T-helper 17 cell (primary cell): ENCODE measurements at places on chromosomes 3 and 15. TPM values are rescaled to one million over a fixed set of nuclear protein-coding genes. Genes with fewer than 3 reads are reported as not detected.

GUCA1C gene
- total RNA-seq, result not detected

DNA sequence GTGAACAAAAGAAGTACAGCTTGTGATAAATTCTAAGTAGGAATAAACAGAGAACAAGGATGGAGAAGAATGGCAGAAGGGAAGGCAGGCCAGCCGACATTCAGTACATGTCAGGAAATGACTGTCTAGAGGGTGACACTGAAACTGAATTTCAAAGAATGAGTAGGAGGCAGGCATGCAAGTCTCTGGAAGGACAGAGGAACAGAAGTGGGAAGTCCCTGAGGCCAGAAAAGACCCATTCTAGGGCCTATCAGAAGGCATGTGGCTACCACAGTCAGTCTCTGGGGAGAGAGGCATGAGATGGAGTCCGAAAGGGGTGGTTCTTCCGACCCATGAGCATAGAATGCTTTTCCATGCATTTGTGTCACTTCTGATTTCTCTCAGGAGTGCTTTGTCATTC lies 243.5 kb upstream of the UBE2E2 start:
- no peak overlapping the region for H3K27ac ChIP-seq
- H3K4me3 ChIP-seq, result no peak overlapping the region
- no peak for DNase-seq
- H3K4me1 ChIP-seq, result peaks cover 4% of the 10 kb centered on the region
- H3K27me3 ChIP-seq, result no peaks in the 10 kb centered on the region

GRCh38 chr15:34725556-34725955 lies 29.2 kb downstream of the GJD2 start:
- H3K36me3 ChIP-seq, result no peaks in the 10 kb centered on the region
- no peak overlapping the region for H3K27ac ChIP-seq
- peaks cover 53% of the 10 kb centered on the region for H3K27me3 ChIP-seq
- H3K4me1 ChIP-seq, result peaks cover 6% of the 10 kb centered on the region
- H3K4me3 ChIP-seq, result no peak overlapping the region
- DNase-seq, result no peak

- H3K4me3 ChIP-seq, result no peak overlapping the region
- H3K36me3 ChIP-seq, result peaks cover 3% of the 10 kb centered on the region
- H3K27me3 ChIP-seq, result peaks cover 18% of the 10 kb centered on the region
- no peak overlapping the region for H3K27ac ChIP-seq
- H3K4me1 ChIP-seq, result peaks cover 5% of the 10 kb centered on the region
- DNase-seq, result no peak
Measured at GRCh38 chr15:78417754-78418630, 20.0 kb upstream of the IREB2 start.

DNA sequence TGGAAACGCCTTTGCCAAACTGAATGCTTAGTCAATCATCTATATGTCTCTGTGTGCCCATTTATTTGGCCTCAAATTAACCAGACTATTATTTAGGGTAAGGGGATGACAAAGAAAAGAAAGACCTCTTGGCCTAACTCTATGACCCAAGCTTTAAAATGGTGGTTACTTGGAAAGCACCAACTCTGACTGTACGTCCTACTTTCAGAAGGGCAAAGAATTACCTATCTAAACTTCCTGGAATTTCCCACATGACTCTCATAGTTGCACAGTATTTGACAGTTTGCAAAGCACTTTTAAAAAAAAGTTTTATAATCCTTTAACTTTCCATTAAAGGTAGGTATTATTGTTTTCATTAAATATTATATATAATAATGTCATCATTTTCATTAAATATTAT lies 6.3 kb upstream of the MTHFS start:
- no peaks in the 10 kb centered on the region for H3K27me3 ChIP-seq
- no peak for DNase-seq
- H3K27ac ChIP-seq, result no peak overlapping the region
- no peak overlapping the region for H3K4me3 ChIP-seq
- peaks cover 7% of the 10 kb centered on the region for H3K36me3 ChIP-seq
- H3K4me1 ChIP-seq, result peaks cover 7% of the 10 kb centered on the region

- no peak overlapping the region for H3K27ac ChIP-seq
- H3K4me1 ChIP-seq, result peaks cover 3% of the 10 kb centered on the region
- H3K4me3 ChIP-seq, result no peak overlapping the region
- DNase-seq, result no peak
Measured at GRCh38 chr3:196463804-196464203, 31.6 kb upstream of the UBXN7 start.

- H3K4me3 ChIP-seq, result no peak overlapping the region
- H3K27ac ChIP-seq, result no peak overlapping the region
- no peaks in the 10 kb centered on the region for H3K36me3 ChIP-seq
- H3K4me1 ChIP-seq, result peaks cover 4% of the 10 kb centered on the region
- no peak for DNase-seq
Measured at GRCh38 chr3:107258300-107258699, 118.9 kb upstream of the CCDC54 start.

DNA sequence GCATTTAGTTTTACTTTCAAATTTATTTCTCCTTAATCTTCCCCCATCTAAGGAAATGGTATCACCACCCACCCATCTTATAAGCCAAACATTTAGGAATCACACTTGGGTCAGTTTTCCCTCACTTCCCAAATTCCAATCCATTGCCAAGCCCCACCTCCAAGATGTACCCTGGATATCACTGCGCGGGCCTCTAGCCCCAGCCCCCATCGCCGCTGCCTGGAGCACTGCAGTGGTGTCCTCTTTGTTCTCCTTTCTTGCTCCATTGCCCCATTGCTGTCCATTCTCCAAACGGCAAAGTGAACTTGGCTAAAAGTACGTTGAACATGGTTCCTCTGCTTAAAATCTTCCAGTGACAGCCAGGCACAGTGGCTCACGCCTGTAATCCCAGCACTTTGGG lies 267.8 kb downstream of the SHOX2 start:
- H3K27me3 ChIP-seq, result no peaks in the 10 kb centered on the region
- no peak overlapping the region for H3K4me3 ChIP-seq
- H3K36me3 ChIP-seq, result no peaks in the 10 kb centered on the region
- no peak for DNase-seq
- no peaks in the 10 kb centered on the region for H3K4me1 ChIP-seq

DNA sequence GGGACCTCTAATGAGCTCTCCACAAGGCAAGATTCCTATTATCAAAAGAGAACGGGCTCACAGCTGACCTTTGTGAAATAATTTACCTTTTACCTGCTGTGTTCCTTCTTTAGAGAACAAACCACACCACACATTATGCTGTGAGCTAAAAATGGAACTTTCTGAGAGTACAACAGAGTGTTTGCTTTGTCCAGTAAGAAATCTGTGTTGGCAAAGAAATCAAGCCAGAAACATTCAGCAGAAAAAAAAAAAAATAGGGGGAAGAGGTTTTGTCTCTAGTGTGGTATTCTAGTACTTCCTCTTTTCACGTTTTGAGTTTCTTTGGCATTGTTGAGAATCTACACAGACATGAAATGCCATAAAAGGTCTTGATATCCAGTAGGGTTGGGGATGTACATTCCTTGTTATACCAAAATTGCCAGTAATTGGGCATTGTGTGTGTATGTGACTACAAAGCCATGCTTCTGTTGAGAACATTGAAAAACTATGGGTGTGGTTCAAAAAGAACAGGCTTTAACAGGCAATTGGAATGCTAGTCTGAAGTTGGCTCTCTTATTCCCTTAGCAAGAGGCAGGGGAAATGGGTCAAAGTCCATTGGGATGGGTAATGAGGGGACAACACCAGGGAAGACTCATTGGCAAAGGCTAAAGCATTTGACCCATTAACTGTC lies 273.5 kb downstream of the NEK10 start:
- H3K4me1 ChIP-seq, result no peaks in the 10 kb centered on the region
- H3K27me3 ChIP-seq, result no peaks in the 10 kb centered on the region
- no peaks in the 10 kb centered on the region for H3K36me3 ChIP-seq
- no peak for DNase-seq
- H3K4me3 ChIP-seq, result no peak overlapping the region

- H3K36me3 ChIP-seq, result peaks cover 10% of the 10 kb centered on the region
- peaks cover 12% of the 10 kb centered on the region for H3K4me1 ChIP-seq
- no peak overlapping the region for H3K4me3 ChIP-seq
- no peak for DNase-seq
- no peaks in the 10 kb centered on the region for H3K27me3 ChIP-seq
- H3K27ac ChIP-seq, result no peak overlapping the region
Measured at GRCh38 chr3:188863999-188864406, 307.8 kb upstream of the TPRG1 start.

DNA sequence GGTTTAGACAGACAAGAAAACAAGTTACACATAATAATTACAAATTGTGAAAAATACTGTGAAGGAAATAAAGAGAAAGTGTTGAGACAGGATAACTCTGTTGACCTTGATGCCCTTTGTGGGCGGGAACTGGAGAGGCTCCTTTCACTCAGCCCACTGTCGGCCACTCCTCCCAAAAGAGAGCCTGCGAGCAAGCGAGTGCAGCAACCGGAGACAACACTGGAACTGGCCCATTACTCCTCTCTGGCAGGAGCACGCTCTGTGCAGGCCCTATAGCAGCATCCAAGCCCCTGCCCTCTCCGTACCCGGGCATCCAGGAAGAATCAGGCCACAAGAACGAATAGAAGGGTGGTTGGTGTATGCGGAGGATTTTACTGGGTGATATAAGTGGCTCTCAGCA lies 16.2 kb upstream of the DUT start:
- H3K27ac ChIP-seq, result no peak overlapping the region
- no peak for DNase-seq
- no peaks in the 10 kb centered on the region for H3K36me3 ChIP-seq
- peaks cover 15% of the 10 kb centered on the region for H3K27me3 ChIP-seq
- H3K4me3 ChIP-seq, result no peak overlapping the region

DNA sequence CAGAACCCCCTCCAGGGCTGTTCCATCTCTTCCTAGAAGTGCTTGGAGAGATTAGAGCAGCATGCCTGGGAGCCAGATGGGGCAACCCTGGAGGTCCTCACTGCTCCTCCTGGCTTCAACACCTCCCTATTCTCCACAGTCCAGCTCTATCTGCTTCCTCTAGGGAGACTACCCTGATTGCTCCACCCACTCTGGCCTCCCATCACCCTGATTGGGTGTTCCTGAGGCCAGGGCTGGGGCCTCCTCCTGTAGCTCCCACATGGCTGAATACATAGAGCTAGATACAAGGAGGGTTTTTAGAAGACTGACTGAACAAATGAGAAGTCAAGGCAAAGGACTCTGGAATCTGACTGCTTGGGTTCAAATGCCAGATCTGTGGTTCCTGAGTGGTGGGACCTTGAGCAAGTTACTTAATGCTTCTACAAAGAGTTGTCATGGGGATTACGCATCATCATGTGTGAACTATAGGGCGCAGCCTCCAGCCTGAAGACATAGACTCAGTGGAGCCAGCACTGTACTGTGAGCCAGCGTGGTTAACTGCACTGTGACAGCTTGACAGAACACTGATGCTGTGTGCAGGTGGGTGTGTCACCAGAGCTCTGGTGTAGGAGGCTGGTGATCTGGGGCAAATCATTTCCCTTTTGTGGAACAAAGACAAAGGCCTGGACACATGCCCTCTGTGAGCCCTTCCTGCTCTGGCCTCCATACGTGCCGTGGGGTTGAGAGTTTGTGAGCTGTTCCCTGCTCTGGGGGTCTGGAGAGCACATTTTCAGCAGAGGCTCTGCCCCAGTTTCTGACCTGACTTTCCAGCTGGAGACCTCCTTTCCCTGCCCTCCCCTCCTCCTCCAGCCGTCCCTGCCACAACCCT lies 74.8 kb downstream of the SCN5A start:
- no peak overlapping the region for H3K4me3 ChIP-seq
- no peaks in the 10 kb centered on the region for H3K36me3 ChIP-seq
- no peak for DNase-seq
- no peak overlapping the region for H3K27ac ChIP-seq
- peaks cover 14% of the 10 kb centered on the region for H3K27me3 ChIP-seq

- peak; percentile 27 for DNase-seq
- H3K4me1 ChIP-seq, result peaks cover 47% of the 10 kb centered on the region
- H3K27ac ChIP-seq, result peak overlapping the region; percentile 70
Measured at GRCh38 chr3:15310491-15311370, 21.7 kb downstream of the SH3BP5 start.

- peaks cover 3% of the 10 kb centered on the region for H3K36me3 ChIP-seq
- H3K4me1 ChIP-seq, result no peaks in the 10 kb centered on the region
- H3K27me3 ChIP-seq, result peaks cover 14% of the 10 kb centered on the region
- no peak overlapping the region for H3K4me3 ChIP-seq
- no peak for DNase-seq
Measured at GRCh38 chr3:151931171-151931570, 57.7 kb downstream of the SUCNR1 start.

- no peak overlapping the region for H3K27ac ChIP-seq
- peaks cover 2% of the 10 kb centered on the region for H3K36me3 ChIP-seq
- no peak for DNase-seq
Measured at GRCh38 chr15:74265046-74265639, 29.0 kb downstream of the CCDC33 start.

DNA sequence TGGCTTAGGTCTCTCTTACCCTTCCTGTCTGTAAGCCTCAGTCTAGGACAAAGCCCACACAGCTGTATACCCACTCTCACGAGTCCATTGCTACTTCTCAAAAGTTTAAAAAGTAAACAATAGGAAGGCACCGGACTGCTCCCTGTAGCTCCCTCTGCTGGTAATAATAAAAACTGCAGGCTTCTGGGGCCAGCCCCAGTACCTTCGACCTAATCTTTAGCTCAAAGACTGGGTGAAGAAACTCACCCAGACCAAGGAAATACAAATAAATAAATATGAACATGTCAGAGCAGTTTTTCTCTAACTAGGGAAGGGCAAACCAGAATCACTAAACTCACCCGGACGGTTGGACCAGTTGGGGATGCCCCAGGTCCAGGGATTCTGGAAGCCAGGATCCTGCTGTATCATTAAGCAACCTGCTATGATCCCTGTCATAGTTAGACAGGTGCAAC lies 5.0 kb downstream of the FAM219B start:
- H3K27me3 ChIP-seq, result no peaks in the 10 kb centered on the region
- H3K36me3 ChIP-seq, result no peaks in the 10 kb centered on the region
- H3K27ac ChIP-seq, result peak overlapping the region; percentile 63
- DNase-seq, result no peak
- H3K4me1 ChIP-seq, result peaks cover 28% of the 10 kb centered on the region
- no peak overlapping the region for H3K4me3 ChIP-seq

CPB1 gene
- total RNA-seq, result not detected

- no peak for DNase-seq
- H3K4me3 ChIP-seq, result no peak overlapping the region
- H3K4me1 ChIP-seq, result no peaks in the 10 kb centered on the region
- no peaks in the 10 kb centered on the region for H3K27me3 ChIP-seq
- no peaks in the 10 kb centered on the region for H3K36me3 ChIP-seq
- H3K27ac ChIP-seq, result no peak overlapping the region
Measured at GRCh38 chr3:54547846-54548245, 380.0 kb downstream of the LRTM1 start.

DNAH12 gene
- total RNA-seq, result 0.23 TPM

TTC21A gene
- total RNA-seq, result 12.3 TPM

- H3K36me3 ChIP-seq, result no peaks in the 10 kb centered on the region
- H3K4me3 ChIP-seq, result no peak overlapping the region
Measured at GRCh38 chr3:176403531-176403930, 793.8 kb downstream of the TBL1XR1 start.

GADL1 gene
- total RNA-seq, result not detected

FEM1B gene
- 62.4 TPM for total RNA-seq

CCNB2 gene
- not detected for total RNA-seq

GRCh38 chr3:78825858-78826215 lies 942.0 kb downstream of the ROBO1 start:
- DNase-seq, result no peak
- H3K4me3 ChIP-seq, result no peak overlapping the region
- H3K27me3 ChIP-seq, result no peaks in the 10 kb centered on the region
- H3K4me1 ChIP-seq, result no peaks in the 10 kb centered on the region
- no peaks in the 10 kb centered on the region for H3K36me3 ChIP-seq
